Stimulated activated CD8-positive, alpha-beta memory T cell treated with anti-CD3 and anti-CD28 coated beads, Interleukin-4, amount 100 ng/mL, for 4 hours (primary cell): ENCODE measurements at places on chromosomes 3 and 15.

- no peak for DNase-seq
These were observed 300.2 kb upstream of the GPR149 start for GRCh38 chr3:154730186-154730585.

GRCh38 chr3:148128136-148128535 is 569.6 kb upstream of the AGTR1 start:
- no peak for DNase-seq

GRCh38 chr3:38536671-38537070 is 40.5 kb downstream of the EXOG start:
- no peak for DNase-seq

- no peak for DNase-seq
These were observed 39.4 kb upstream of the LINGO1 start for GRCh38 chr15:77672135-77672534.

DNA sequence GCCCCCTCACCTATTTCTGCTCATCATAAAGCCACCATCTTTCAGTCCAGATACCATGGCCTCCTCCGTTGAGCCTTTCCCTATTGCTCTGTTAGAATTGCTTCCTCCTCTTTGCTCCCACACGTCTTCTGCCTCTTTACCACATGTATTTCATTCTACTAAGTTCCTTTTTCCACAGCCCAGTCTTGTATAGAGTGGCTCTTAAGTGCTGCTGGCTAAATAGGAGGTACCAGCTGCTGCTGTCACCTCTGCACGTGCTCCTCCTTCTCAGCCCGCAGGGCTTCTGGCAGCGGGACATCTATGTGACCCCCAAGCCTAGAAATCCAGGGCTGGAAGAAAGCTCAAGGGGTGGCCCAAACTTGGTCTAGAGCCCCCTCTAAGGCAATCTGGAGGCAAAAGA is 38.8 kb upstream of the PLXND1 start:
- no peak for DNase-seq
